Activated CD4-positive, alpha-beta T cell treated with anti-CD3 and anti-CD28 coated beads, Interleukin-2, amount 10 ng/mL, durations not matched to agents 7 days and 5 days (primary cell): ENCODE measurements at places on chromosomes 12 and 14.
A peak's percentile ranks its signal among the peaks of the same experiment; 100 is the strongest.

DNA sequence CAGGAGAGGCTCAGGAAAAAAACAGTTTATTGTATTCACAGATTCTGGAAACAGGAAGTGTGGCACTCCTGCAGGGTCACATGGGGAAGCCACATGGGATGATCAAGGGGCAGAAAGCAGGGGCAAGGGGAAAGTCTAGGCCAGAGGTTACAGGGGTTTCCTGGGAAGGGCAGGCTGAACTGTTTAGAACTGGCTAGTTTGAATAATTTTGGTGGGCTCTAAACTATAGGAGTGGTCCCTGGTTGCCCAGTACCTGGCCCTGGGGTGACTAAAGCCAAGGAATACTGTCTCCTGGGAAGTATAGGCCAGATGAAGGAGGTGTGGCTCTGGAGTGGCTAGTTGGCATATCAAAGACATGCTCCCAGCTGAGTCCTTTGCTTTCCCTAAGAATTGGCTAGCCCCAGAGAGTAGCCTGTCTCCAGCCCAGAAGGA is 169.2 kb downstream of the SLC41A2 start:
- no peak overlapping the region for H3K4me3 ChIP-seq
- H3K4me1 ChIP-seq = peaks cover 5% of the 10 kb centered on the region
- no peak overlapping the region for H3K27ac ChIP-seq
- DNase-seq = no peak
- H3K27me3 ChIP-seq = no peaks in the 10 kb centered on the region

- H3K4me3 ChIP-seq = no peak overlapping the region
- H3K36me3 ChIP-seq = peaks cover 93% of the 10 kb centered on the region
- peak; percentile 43 for DNase-seq
Measured at GRCh38 chr12:112961074-112961473, 17.2 kb upstream of the OAS2 start.

DNA sequence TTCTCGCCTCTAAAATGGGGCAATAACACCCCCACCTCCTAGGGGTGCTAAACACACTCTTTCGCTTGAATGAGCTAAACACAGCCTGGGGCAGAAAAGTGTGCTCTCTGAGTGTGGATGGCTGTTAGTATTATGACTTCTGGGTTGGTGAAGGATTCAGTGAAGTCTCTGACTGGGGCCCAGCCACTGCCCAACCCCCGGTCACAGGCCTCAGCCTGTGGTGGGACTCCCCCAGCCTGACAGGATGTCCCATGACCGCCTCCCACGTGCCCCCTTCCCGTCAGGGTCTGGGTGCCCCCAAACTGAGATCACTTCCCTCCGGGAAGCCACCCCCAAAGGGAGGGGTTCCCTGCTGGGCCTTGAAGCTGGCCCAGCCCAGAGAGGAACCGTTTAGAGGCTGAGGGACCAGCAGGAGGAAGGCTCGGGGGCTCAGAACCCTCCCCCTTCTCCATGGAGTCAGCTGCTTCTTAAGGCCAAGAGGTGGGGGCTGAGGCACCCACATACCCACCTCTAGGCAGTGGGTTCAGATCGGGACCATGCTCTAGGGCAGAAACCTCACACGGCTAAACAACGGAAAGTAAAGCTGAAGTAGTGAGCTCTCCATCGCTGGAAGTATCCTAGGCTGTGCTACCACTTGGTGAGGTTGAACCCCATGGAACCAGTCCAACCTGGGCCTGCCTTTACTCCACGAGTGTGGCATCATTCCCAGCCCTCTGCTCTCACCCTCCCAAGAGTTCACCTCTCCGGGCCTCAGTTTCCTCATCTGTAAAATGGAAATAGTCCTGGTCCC is 13.8 kb downstream of the DTX1 start:
- H3K4me1 ChIP-seq = peaks cover 18% of the 10 kb centered on the region
- no peak overlapping the region for H3K27ac ChIP-seq
- DNase-seq = no peak

DNA sequence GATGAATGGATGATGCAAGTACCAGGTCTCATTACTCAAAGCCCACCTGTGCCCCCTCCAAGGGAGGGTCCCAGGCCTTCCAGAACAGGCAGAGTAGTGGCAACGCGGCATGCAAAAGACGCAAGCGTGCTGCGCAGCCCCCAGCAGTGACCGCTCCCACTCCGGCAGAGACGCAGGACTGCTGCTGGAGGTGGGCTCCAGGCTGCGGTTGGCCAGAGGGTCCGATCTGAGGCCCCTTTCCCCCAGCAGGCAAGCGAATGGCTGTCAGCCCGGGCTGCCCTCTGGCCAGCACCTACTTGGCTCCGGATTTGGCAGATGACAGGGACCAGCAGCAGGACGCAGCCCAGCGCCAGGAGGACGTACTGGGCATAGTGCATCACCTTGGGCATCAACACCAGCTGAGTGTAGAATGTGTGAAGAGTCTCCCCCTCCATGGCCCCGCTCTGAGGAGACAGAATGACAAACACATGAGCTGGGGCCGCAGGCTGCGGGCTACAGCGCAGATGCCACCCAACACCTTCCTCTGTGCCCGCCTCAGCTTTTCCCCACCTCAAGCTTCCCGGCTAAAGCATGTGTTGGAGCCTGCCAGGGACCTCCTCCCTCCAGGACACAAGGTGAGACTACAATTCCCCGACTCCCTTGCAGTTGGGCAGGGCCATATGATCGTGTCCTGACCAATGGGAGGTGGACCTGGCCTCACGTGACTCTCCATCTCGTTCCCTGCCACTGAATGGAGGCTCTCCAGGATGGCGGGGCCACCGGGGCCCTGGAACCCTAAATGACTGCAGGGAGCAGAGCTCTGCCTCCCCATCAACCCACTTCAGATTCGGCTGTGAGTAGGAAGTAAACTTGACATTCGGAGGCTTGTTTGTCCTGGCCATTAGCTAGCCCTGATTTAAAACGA is 77.4 kb downstream of the SCARB1 start:
- H3K27ac ChIP-seq = no peak overlapping the region
- no peaks in the 10 kb centered on the region for H3K27me3 ChIP-seq
- no peaks in the 10 kb centered on the region for H3K36me3 ChIP-seq

GRCh38 chr14:90661866-90662265 is 154.4 kb downstream of the TTC7B start:
- no peak overlapping the region for H3K27ac ChIP-seq
- H3K27me3 ChIP-seq = no peaks in the 10 kb centered on the region
- no peak for DNase-seq
- H3K36me3 ChIP-seq = no peaks in the 10 kb centered on the region
- H3K4me3 ChIP-seq = no peak overlapping the region

- peak overlapping the region; percentile 46 for H3K27ac ChIP-seq
- H3K36me3 ChIP-seq = peaks cover 55% of the 10 kb centered on the region
- H3K4me3 ChIP-seq = no peak overlapping the region
- no peak for DNase-seq
- peaks cover 21% of the 10 kb centered on the region for H3K4me1 ChIP-seq
Measured at GRCh38 chr14:58354808-58355207, 40.9 kb upstream of the TOMM20L start.

DNA sequence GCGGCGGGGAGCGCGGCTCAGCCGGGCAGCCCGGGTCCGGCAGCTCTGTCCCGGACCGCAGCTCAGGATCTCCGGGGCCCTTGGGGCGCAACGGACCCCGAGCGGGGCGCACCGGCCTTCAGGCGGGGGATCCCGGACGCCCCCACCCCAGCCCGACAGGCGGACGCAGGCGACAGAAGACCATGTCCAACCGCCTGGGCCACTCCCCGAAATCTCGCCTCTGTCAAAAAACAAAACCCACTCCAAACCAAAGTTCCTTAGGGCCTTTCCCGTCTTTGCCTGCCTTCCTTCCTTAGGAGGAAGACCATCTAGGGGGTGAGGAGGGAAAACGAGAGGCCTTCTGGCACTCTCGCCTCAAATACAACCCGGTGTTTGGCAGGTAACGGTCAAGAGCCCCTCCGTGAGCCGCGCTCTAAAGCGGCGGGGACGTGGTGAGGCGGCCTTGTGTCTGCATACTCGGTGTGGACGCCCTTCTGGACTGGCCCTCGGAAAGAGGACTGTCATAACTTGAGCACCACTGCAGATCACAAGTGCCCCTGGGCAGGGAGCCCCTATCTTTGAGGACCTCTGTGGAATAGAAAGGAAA is 604 bp downstream of the HCFC2 start:
- H3K4me1 ChIP-seq = peaks cover 26% of the 10 kb centered on the region
- peak overlapping the region; percentile 88 for H3K4me3 ChIP-seq
- H3K36me3 ChIP-seq = peaks cover 17% of the 10 kb centered on the region
- peaks cover 13% of the 10 kb centered on the region for H3K27me3 ChIP-seq

DNA sequence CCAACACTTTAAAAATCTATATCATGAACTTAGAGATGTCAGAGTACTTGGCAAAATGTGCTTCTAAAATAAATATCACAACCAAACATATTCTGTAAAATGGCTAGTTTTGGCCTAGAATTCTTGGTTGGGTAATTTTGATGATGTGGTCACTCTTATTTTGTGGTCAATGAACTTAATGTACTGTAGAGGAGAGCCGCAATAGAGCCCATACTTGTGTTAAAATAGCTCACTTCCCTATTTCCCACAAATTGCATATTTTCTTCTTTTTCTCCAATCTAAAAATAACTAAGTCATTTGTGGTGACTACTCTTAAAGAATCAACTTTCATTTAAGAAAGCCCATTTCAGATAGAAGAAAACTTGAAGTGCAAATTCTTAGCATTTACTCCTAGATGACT is 619.4 kb downstream of the CCER1 start:
- no peaks in the 10 kb centered on the region for H3K4me1 ChIP-seq
- peaks cover 2% of the 10 kb centered on the region for H3K27me3 ChIP-seq
- H3K27ac ChIP-seq = no peak overlapping the region
- H3K36me3 ChIP-seq = no peaks in the 10 kb centered on the region
- DNase-seq = no peak

DNA sequence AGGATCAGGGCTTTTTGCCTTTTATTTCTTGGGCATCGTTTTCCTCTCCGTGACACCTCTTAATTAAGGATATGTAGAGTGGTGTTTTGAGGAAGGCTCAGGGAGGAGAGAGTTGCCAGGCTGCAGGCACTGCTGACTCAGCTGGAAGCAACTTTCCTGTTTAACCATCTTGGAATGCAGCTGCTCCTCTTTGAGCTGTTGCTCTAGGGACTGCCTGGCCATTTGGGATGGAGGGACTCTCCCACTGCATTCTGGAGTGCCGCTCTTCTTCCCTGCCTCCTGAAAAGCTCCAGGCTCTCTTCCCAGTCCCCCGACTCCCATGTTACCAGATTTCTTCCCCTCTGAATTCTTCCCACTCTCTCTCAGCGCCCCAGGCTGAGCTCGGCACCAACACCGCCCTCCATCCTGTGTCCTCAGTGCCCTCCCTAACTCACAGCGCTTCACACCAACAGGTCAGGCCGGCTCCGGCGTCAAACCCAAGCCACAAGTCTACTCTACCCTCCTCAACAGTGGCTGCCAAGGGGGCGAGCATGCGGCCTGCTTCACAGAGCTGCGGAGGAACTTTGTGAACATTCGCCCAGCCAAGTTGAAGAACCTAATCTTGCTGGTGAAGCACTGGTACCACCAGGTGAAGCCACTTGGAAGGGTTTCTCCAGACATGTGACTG is 5.9 kb downstream of the OAS3 start:
- no peak for DNase-seq
- H3K4me1 ChIP-seq = peaks cover 40% of the 10 kb centered on the region
- peaks cover 81% of the 10 kb centered on the region for H3K36me3 ChIP-seq

DNA sequence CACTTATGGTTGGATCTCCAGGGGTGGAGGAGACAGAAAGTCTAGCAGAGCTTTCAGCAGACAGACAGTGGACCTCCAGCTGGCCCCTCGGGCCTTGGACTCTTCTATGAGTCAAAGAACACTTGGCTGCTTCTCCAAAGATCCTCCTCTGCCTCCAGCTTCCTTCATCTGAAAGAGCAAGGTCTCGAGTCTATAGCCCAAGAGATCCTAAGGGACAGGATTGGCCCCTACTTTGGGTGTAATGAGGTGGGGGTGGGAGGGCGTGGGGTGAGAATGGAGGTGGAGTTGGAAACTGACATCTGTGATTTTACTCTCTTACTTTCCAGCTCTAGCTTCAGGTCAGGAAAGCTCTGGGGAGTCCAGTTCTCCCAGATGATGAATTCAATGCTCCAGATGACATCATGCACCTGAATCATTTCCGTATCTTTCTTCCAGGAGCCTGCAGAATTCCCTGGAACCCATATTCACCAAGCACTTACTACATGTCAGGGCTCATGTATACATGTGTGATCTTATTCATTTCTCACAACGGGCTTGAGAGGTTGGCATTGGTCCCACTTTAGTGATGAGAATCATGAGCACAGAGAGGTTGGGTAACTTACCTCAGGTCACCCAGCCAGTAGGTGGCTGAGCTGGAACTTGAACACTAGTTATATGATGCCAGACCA is 10.2 kb upstream of the PGF start:
- no peak for DNase-seq
- no peaks in the 10 kb centered on the region for H3K4me1 ChIP-seq
- no peaks in the 10 kb centered on the region for H3K36me3 ChIP-seq
- no peak overlapping the region for H3K4me3 ChIP-seq
- peaks cover 9% of the 10 kb centered on the region for H3K27me3 ChIP-seq

DNA sequence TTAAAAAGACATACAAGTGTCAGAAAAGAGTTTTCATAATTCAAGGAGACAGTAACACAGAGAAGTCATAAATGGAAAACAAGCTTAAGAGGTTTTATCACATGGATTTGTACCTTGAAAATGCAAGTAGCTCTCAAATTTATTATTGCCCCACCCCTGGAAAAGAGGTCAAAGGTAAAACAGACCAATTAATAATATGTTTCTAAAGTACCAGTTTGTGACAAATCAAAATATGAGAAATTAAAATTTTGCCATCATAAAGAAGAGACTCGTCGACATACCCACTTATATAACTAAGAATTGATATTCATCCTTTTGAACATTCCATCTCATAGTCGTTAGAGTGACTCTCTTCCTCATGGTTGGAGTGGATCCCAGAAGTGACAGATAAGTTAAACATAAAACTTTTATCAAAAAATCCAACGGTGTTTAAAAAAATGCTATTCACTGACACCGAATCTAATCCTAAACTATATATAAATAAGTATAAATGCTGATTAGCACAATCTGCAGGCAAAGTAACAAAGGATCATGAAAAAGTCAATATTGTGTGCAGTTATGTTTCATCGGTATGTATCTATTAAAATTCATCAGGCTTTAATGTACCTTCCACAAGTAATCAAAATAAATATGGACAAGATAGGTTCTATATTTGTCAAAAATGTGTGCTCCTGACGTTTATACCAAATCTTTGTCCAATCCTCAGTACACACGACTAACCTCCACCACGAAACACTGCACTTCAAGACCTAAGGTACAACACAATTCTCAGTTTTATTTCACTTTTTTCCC is 2.3 kb downstream of the CORO1C start:
- no peak for DNase-seq
- no peak overlapping the region for H3K4me3 ChIP-seq
- H3K27me3 ChIP-seq = peaks cover 4% of the 10 kb centered on the region
- peaks cover 47% of the 10 kb centered on the region for H3K4me1 ChIP-seq
- H3K27ac ChIP-seq = no peak overlapping the region

GRCh38 chr12:118103201-118103600 is 610 bp downstream of the VSIG10 start:
- H3K4me3 ChIP-seq = peak overlapping the region; percentile 80
- H3K36me3 ChIP-seq = no peaks in the 10 kb centered on the region
- DNase-seq = peak; percentile 6
- peaks cover 18% of the 10 kb centered on the region for H3K27me3 ChIP-seq

- no peak overlapping the region for H3K27ac ChIP-seq
- DNase-seq = no peak
- no peaks in the 10 kb centered on the region for H3K36me3 ChIP-seq
- H3K4me3 ChIP-seq = no peak overlapping the region
- no peaks in the 10 kb centered on the region for H3K27me3 ChIP-seq
- peaks cover 2% of the 10 kb centered on the region for H3K4me1 ChIP-seq
Measured at GRCh38 chr12:90048918-90049317, 340.3 kb upstream of the ATP2B1 start.
